Eye (tissue), 1 donor: ENCODE measurements at places on chromosomes 11 and 22.

- no peak for DNase-seq
Measured at GRCh38 chr11:5603326-5603725, 6.9 kb downstream of the TRIM6 start.

DNA sequence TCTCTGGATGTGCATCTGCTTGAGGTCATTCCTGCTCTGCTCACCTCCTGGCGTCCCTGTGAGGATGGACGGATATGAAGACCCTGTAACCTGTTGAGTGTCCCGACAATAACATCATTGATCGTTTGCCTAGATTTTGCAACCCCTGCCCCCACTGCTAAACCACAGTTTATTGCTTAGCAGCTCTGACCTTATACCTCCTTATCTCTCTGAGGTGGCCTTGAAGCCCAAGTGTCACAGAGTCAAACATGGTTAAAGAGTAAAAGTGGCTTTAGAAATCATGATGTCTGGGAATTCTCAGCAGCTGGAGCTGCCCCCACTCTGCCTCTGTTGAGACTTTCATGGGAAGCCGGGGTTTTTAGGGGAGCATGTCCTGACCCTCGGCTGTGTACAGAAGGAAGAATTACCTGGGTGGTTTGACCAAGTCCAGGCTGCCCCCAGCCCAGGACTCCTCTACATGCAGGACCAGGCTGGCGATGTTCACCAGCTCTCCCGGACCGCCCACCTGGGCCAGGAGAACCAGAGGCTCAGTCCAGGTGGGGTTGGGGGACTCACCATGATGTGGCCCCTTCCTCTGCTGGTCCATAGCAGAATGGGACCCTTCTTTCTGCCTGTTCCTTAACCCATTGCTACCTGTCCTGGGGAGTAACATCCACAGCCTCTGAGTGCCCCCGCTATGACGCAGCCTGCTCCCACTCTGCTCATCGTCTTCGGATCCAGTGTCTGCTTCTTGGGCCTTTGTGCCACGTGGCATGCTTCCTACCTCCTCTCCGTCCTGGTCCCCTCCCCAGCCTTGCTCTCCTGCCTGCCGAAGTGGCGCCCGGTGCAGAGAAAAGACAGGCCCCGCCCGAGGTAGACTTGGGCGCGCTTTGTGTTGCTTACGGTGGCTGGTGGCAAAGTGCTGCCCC lies 33.4 kb upstream of the FTH1 start:
- no peak for DNase-seq

DNA sequence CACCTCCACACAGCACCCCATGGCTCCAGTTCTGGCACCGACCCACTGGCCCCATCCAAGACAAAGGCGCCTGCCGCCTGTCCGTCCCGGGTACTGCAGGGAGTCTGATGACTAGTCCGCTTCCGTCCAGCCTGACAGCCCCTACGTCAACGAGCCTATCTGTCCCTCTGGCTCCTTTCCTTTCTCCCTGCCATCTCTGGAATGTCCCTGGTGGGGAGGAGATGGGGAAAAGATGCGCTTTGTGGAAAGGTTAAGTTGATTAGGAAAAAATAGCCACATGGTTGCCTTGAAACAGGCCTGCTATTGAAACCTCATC lies 10.4 kb downstream of the PDGFB start:
- DNase-seq: peak; percentile 79

- no peak for DNase-seq
Measured at GRCh38 chr11:38252620-38253019, 1654.6 kb upstream of the RAG2 start.

DNA sequence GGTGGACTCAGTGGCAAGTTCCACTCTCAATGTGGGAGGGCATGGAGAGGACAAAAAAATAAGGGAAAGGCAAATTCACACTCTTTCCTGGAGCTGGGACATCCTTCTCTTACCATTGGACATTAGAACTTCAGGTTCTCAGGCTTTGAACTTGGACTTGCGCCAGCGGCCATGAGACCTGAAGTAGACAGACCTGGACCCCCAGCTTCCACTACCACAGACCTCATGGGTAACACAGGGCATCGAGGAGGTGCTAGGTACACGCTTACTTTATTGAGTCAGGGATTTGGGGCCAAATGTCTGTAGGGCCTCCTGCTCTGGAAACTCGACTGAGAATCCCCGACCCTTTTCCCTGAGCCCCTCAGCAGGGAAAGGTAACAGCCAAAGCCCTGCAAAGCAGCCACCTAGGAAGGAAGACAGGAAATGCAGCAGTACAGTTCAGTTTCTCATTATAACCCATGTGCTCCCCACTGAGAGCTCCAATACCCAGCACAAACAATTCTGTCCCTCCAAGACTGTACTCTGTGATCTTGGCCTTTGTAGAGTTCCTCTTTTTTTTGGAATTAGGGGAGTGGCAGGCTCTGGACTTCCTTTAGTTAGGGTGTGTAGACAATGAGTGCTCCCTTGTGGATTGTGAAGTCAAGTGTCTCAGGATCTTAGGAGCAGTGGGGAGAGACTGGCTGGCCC lies 5.7 kb downstream of the CHRNA10 start:
- no peak for DNase-seq

DNA sequence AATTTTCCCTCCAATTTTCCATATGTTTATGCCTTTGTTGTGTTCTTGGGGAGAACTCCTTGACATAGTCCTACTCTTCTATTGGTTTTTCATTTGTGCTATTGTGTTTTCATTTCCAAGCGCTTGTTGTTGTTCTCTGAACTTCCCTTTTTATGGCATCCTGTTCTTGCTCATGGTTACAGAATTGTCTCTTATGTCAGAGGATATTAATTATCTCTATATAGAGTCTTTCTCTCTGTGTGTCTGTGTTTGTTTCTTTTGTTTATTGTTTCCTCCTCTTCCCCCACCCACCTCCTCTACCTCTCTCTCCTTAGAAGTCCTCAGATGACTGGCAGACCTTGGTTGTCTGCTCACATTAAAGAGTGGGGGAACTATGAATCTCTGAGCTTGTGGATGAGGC lies 69.9 kb downstream of the HORMAD2 start:
- DNase-seq: no peak

DNA sequence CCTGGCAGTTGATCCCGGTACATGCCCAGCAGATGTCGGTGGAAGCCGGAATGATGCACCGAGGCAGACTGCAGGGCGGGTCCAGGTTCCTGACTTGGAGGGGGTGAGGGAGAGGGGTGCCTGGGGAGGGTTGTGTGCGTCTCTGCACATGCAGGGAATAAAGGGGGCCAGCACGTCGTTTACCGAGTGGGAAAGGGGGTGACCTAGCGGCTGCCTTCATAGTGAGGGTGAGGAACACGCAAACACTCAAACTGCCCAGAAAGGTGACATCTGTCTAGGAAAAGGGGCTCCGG lies 801.7 kb downstream of the TBC1D22A start:
- DNase-seq: no peak
